ENCODE measurements at places on chromosomes 2 and 18. TPM values are rescaled to one million over a fixed set of nuclear protein-coding genes. Genes with fewer than 3 reads are reported as not detected.

The IGFBP5 gene
- polyA plus RNA-seq, result 712 TPM

The FBXO15 gene
- 0.77 TPM for polyA plus RNA-seq

The DUSP19 gene
- 2.4 TPM for polyA plus RNA-seq

DNA sequence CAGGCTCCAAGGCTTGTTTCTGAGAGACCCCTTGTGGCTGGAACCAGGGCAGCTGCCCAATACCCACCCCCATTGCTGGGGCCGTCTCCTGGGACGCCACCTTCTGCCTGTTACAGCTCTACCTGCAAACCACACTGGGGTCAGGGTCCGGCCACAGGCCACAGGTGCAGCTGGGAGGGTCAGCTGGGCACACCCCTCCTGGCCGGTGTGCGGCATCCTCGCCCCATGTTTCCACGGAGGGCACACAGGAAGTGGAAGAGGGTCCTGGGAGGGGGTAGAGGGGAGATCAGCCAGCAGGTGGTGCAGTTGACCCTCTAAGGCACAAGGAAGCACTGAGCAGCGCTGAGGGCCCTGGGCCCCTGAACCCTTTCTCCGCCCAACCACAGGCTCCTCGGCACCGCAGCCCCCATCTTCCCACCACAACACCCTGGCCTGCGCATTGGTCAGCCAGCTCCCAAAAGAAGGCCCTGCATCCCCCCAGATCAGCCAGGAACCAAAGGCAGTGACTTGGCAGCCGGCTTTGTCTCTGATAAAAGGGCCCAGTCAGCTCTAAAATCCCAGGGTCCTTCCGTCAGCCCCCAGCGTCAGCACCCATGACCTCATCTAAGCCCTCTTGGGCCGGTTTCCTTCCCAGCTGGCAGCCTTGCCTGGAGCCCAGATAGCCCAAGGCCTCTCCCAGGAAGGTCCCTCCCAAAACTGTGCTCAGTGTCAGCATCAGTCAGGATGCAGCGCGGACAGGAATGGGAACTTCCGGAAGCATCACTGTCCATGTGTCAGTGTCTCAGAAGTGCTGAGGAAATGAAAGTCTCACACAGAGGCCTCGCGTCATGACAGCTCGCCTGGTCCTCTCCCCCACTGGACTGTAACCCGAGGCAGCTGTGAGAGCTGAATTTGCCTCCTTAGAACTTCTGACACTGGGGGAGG lies 1.7 kb downstream of the ERFE start:
- H3K4me3 ChIP-seq, result no peak overlapping the region
- no peaks in the 10 kb centered on the region for H3K36me3 ChIP-seq
- peaks cover 18% of the 10 kb centered on the region for H3K4me1 ChIP-seq
- H3K27ac ChIP-seq, result peak overlapping the region; percentile 37
- DNase-seq, result peak; percentile 51

GRCh38 chr2:216555274-216555673 lies 56.6 kb downstream of the RPL37A start:
- H3K4me3 ChIP-seq, result no peak overlapping the region
- H3K4me1 ChIP-seq, result peaks cover 4% of the 10 kb centered on the region
- no peaks in the 10 kb centered on the region for H3K36me3 ChIP-seq

DNA sequence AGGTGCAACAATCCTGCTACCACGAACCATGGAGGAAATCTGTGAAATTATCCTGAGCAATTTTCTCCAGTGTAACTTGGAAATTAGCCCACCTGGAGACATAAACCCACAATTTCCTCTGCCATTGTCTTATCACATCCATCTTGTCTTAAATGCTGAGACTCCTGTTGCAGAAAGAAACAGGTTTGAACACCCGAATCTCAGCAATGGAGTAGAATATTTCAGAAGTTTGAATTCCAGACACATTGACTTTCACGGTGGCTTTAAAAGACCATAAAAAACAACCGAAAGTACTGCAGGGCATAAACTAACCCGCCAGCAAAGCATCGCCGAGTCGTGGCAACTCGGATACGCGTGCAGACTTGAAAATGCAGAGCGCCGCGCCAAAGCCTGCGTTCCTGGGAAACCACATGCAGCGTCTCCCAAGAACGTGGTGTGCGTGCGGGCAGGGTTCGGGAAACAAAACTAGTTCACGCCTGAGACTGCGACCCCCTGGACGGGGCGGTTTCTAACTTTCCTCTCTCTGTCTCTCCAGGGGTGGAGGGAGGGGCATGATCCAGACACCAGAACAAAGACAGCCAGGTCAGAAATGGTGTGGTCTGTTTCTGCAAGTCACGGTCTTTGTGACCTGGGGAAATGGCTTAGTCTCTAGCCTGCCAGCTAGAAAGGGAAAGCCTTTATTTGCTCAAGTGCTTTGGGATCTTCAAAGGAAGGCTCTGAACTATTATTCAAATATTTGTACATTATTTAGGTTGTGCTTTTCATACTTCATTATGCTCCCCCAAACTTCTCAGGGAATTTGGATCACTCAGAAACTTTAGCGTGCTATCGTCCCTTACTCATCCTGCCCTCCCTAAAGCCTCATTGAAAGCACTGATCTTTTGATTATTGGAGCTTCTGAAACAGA lies 26.9 kb upstream of the KCTD1 start:
- peak overlapping the region; percentile 35 for H3K4me3 ChIP-seq
- H3K4me1 ChIP-seq, result no peaks in the 10 kb centered on the region
- DNase-seq, result peak; percentile 41
- peaks cover 9% of the 10 kb centered on the region for H3K27me3 ChIP-seq

GRCh38 chr2:112096098-112096497 lies 41.0 kb downstream of the TMEM87B start:
- no peak overlapping the region for H3K4me3 ChIP-seq
- DNase-seq, result no peak
- no peaks in the 10 kb centered on the region for H3K27me3 ChIP-seq
- H3K36me3 ChIP-seq, result peaks cover 4% of the 10 kb centered on the region
- H3K4me1 ChIP-seq, result peaks cover 7% of the 10 kb centered on the region

DNA sequence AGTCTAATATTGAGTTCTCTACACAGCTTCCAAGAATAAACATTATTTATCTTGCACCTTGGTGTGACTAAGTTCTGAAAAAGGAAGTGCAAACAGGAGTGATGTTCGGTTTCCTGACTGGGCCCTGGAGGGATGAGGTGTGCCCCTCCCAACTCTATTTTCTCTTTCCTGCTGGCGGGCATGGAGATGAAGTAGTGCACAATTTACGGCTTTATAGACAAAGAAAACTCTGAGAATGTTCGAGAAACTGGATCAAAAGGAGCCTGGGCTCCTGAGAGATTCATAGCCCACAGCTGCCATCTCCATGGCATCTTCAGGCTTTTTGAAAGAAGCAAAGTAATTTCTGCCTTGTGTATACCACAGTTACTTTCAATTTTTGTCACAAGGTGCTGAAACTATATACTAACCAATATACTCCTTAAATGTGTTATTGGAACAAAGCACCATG lies 22.3 kb downstream of the LRATD1 start:
- H3K27me3 ChIP-seq, result no peaks in the 10 kb centered on the region
- no peak overlapping the region for H3K27ac ChIP-seq
- no peak for DNase-seq
- no peaks in the 10 kb centered on the region for H3K4me1 ChIP-seq
- no peak overlapping the region for H3K4me3 ChIP-seq

DNA sequence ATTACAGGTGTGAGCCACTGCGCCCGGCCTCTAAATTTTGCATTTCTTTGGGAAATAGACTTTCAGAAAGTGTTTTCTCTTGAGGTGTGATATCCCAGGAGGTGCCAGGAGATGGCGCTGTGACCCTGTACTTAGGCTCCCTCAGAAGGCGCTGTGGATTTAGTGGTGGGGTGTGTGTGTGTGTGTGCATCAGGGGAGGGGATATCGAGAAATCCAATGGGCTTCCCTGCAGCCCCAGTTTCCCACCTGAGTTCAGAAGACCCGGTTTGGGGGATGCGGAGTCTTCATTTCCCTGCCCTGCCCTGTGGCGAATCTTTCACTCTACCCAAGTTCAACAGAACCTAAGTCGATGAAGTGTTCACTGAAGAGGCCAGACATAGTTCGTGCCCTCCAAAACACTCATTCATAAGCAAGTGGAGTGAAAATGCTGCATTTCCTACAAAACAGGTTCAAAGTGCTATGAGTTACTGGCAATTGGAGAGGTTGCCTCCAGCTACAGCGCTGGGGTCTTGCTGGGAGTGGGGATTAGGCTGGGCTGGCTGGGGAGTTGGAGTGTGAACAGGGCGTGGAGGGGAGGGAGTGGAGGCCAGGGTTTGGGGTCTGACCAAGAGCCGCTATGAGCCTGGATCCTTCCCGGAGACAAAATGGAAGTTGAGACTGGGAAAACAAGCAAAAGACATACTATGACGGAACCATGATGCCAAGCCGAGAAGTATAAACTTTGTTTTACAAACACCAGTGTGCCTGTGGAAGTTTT lies 6.5 kb upstream of the WNT6 start:
- no peak overlapping the region for H3K27ac ChIP-seq
- H3K36me3 ChIP-seq, result no peaks in the 10 kb centered on the region
- DNase-seq, result peak; percentile 54
- peaks cover 31% of the 10 kb centered on the region for H3K27me3 ChIP-seq
- no peaks in the 10 kb centered on the region for H3K4me1 ChIP-seq

GRCh38 chr2:147937744-147938349 lies 82.7 kb downstream of the ORC4 start:
- H3K27ac ChIP-seq, result no peak overlapping the region
- no peaks in the 10 kb centered on the region for H3K4me1 ChIP-seq
- peak; percentile 18 for DNase-seq
- H3K27me3 ChIP-seq, result no peaks in the 10 kb centered on the region
- H3K36me3 ChIP-seq, result peaks cover 2% of the 10 kb centered on the region

DNA sequence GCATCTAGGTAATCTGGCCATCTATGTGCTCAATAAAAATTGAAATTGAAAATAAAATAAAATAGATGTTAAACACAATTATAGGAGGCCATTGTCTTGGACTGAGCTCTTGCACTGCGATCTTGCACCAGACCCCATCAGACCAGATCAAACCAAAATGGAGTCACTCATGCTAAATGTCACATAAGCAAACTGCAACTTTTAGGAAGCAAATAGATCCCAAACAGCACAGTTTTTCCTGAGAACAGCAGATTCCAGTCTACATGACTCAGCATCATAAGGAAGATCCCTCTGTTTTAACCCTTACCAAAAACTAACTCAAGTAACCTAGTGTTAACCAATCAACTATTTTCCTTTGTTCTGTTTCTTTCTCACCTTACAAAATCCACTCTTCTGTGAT lies 57.7 kb upstream of the LRP1B start:
- no peaks in the 10 kb centered on the region for H3K27me3 ChIP-seq
- H3K4me3 ChIP-seq, result no peak overlapping the region
- DNase-seq, result peak; percentile 12
- H3K36me3 ChIP-seq, result no peaks in the 10 kb centered on the region
- peaks cover 2% of the 10 kb centered on the region for H3K4me1 ChIP-seq

DNA sequence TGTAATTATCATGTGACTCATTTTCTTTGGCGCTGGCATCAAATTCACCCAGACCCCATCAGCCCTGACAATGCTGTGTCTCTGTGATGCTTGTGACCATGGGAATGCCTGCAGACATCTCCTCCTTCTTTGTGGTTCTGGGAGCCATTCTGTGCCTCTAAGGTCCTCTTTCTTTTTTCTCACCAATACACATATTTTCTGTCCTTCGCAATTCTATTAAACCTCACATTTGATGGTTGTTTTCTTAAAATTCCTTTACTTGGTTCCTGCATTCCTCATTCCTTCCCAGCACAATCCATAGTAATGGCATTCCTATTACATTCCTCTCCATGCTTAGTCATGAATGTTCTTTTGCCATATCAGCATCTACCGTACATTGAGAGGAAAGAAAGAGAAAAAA lies 375.3 kb downstream of the PIK3C3 start:
- no peaks in the 10 kb centered on the region for H3K36me3 ChIP-seq
- DNase-seq, result peak; percentile 60
- H3K27me3 ChIP-seq, result no peaks in the 10 kb centered on the region
- H3K4me3 ChIP-seq, result no peak overlapping the region
- no peaks in the 10 kb centered on the region for H3K4me1 ChIP-seq
- no peak overlapping the region for H3K27ac ChIP-seq

DNA sequence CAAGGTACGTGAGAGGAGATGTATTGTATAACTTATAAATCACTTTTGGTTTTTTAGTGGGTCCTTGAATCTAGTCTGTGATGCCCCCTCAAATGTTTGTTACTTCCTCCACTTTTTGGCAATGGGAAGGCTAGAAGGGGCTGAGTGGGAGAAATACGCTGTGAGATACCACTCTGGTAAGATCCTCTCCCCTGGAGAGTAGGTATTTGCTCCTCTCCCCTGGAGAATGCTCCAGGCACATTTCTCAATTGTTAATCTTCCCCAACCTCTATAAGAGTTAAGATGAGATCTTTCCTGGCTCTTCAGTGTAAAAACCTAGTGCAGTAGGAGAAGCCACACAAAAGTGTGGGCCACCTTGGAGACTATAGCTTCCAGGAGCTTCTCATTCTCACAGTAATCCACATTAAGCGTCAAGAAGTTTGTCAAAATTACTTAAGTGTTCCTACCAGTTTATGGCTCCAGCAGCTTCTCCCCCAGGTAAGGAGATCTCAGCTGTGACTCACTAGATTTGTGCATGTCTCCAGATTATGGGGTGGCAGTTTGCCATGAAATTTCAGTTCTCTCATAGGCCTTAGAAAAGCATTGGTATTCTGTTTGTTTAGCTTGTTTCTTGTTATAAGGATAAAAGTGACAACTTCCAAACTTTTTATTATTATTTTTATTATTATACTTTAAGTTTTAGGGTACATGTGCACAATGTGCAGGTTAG lies 182.6 kb downstream of the FSIP2 start:
- H3K27ac ChIP-seq, result no peak overlapping the region
- H3K36me3 ChIP-seq, result no peaks in the 10 kb centered on the region
- H3K4me3 ChIP-seq, result no peak overlapping the region
- peak; percentile 17 for DNase-seq
- H3K4me1 ChIP-seq, result no peaks in the 10 kb centered on the region

DNA sequence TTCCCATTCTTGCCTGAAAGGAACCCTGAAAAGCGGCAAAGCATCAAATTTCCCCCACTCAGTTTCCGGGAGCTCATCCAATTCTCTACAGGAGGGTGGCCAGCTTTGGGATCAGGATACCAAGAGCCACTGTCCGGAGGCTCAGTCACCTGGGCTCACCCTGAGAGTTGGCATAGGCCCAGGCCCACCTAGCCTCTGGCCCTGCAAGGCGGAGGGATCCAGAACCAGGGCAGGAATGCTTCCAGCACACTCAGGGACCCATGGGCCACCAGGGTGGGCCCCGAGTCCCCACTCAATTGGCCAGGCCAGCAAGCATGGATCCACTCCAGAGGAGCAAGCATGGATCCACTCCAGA lies 432.9 kb upstream of the MYT1L start:
- no peak overlapping the region for H3K4me3 ChIP-seq
- no peaks in the 10 kb centered on the region for H3K27me3 ChIP-seq
- DNase-seq, result no peak
- no peaks in the 10 kb centered on the region for H3K4me1 ChIP-seq
